H1 (cell line): ENCODE measurements at places on chromosomes 1 and 21. TPM values are rescaled to one million over a fixed set of nuclear protein-coding genes. Genes with fewer than 3 reads are reported as not detected.

C1QA gene
- not detected in 2 replicates for total RNA-seq

MTARC1 gene
- 42.4 and 46.2 TPM in 2 replicates for total RNA-seq

SLAMF9 gene
- not detected in 2 replicates for total RNA-seq

DNA sequence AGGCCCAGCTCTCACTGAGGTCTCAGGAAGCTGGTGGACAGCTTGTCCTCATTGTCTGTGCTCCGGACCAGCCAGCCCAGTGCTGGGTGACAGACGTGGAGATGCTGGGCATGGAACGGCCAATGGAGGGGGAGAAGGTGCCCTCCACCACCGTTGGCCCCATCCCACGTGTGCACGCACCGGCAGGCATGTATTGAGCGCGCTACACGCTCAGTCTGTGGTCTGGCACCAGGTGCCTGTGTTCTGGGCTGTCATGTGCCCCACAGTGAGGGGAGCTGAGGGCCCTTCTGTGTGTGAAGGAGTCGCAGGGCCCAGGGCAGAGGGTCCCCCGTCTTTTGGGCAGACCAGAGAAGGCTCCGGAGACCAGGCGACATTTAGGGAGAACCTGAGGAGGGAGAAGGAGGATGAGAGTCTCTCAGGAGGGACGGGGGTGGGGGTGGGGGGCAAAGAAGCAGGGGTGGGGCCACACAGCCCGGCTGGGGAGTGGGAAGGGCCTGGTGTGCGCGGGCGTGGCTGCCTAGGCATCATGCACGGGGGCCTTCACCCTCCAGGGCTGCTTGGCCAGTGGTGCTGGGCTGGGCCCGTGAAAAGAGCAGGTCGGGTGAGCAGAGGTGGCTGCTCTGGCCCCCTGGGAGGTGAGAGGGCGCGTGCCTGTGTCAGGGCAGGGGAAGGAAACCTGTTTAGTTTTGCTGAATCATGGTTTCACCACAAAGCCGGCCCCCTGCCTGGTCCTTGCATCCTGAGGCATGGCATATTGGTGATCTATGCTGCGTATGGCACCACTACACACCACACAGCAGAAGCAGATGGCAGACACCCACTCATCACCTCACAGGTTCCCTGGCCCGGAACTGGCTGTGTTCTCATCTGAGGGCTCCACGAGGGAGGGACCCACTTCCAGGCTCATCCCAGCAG is 86.7 kb upstream of the TTC34 start:
- DNase-seq: no peak

DNA sequence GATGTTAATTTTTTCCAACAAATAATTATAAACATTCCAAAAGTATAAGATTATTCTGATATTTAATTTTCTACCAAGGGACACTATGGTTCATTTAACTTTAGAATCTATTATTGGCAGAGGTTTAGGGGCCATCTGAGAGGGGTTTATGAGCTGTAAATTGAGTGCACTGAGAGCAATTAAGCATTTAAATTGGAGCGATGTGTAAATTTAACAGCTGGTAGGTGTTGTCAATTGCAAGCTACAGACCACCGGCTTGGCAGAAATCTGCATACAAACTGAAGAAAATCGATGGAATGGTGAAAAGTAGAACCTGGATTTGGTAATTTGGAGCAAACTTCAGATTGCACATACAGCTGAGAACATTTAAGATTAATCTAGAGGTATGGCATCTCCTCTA is 55.8 kb upstream of the MTF2 start:
- DNase-seq: no peak

- no peak for DNase-seq
Measured at GRCh38 chr1:162256287-162256686, 120.4 kb downstream of the SPATA46 start.

DNA sequence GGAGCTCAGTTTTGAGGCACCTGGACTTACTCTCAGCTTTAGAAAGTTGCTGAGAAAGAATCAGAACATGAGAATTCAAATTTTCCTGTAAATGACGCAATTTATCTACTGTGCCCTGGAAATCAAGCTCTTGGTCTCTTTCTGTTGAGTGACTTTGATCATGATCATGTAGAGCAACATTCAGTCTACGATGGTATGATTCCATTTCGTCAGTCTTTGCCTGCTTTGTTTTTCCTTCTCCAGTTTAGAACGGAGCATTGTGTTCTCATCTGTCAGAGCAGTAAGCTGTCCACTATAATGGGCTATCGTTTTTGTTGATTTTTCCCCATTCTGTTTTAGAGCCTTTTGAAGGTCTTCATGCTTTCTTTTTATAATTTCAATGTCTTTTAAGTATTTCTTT is 20.7 kb downstream of the SFT2D2 start:
- DNase-seq: no peak
